ENCODE measurements at places on chromosomes 5 and 9.

- DNase-seq = no peak
Observed at GRCh38 chr5:96113170-96113939, 151.7 kb upstream of the ELL2 start.

DNA sequence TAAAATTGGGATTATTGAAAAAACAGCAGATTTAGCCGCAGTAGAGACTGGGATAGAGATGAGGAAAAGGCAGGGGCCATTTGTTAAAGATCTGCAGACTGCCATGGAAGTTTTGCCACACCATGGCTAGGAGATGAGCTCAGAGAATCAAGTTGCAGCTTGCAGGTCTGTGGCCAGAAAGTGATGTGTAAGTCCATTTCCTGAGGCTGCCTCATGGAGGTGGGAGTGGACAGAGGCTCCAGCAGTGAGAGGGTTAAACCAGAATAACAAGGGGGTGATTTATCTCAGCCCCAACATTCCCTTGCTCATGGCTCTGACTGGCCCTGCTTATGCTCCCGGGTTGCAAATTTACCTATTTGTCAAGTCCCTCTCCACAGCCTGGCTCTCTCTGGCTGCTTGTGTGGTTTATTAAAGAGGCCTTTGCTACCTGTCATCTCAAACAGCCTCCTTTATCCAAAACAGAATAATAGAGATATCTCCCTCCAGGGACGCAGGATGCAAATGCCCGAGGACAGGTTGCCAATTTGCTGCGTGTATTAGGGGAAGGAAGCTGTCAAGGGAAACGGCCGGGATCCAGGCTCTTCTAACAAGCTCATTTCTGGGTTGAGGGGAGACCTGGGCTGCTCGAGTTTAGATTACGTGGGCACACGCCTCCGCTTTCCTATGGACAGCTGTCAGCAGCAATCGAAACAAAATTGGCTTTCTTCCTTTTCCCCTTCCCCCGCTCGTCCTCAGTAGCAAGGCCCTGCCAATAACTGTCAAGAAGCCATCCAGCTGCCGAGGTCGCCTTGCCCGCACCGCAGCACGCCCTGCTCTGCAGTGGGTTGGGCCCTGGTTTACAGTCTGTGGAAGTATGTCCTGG lies 72.8 kb upstream of the PITX1 start:
- DNase-seq = no peak

- no peak for DNase-seq
Observed at GRCh38 chr5:66329078-66329477, 185.0 kb downstream of the SREK1 start.

- DNase-seq = no peak
Observed at GRCh38 chr5:176608142-176608705, 1.7 kb downstream of the GPRIN1 start.

DNA sequence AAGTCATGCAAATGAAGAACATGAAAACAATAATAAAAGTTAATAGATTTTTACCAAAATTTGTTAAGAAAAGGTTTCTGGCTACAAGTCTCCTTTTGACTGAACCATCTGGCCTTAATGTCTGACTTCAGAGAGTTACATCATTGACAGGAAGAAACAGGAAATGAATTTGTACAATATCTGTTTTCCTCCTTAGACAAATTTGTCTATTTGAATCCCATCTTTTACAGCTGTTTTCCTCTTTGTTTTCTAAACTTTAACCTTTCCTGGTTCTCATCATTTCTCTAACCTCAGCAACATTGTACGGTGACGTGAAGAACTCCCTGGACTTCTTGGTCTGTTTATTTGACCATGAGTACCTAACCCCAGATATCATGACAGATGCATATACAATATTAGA lies 567.5 kb upstream of the RIOK2 start:
- DNase-seq = no peak

GRCh38 chr9:92706218-92706940 lies 36.4 kb upstream of the IPPK start:
- DNase-seq = no peak
